ENCODE measurements at places on chromosomes 7 and 10.

GRCh38 chr10:22427101-22427500 is 81.8 kb downstream of the SPAG6 start:
- DNase-seq = no peak

GRCh38 chr10:78964952-78965633 is 103.7 kb upstream of the ZMIZ1 start:
- DNase-seq = no peak

DNA sequence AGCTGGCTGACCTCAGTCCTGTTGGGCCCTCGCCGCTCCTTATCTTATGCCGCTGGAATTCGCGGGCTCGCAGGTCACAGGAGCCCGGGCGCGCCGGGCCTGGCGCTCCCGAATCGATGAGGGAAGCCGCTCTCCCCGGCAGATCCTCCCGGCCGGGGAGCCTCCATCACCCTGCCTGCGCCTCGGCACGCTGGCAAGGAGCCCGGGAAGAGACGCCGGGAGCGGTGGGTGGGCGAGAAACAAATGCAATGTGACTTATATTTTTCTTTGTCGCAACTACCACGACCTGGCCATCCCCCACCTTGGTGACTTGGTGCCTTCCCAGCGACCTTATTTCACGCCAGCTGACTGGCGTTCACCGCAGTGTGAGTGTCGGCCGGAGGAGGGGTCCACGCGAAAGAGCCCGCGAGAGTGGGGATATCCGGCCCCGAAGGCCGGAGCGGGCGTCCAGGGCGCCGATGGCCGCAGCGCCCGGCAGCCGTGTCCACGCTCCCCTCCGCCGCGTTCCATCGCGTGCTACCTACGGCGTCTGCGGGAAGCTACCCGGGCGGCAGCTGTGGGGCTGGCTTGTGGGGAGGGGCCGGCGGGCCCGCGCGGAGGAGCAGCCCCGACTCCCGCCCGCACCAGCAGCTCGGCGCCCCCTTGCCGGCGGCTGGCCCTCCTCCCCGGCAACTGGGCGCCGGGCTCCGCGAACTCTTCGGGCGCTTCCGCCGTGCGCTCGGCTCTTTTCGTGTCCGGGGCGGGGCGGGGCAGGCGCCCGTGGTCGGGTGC is 494 bp upstream of the BMPR1A start:
- DNase-seq = peak; percentile 91

DNA sequence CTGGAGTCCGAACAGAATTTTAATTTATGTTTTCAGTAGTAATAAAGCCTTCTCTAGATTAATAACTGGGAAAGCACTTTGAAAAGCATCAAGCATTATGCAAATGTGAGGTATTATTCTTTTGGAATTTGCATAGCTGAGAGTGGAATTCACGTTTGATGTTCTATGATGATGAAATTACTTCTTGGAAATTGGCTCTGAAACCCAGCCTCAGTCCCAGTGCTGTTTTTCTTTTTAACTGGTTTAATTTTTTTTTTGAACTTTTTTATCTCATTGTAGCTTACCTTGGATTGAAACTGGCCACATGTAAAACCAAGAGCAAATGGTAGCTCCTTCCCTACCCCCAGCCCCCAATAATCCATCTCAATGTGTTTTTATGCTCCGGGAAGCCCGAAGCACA is 1.2 kb downstream of the TBXAS1 start:
- no peak for DNase-seq

DNA sequence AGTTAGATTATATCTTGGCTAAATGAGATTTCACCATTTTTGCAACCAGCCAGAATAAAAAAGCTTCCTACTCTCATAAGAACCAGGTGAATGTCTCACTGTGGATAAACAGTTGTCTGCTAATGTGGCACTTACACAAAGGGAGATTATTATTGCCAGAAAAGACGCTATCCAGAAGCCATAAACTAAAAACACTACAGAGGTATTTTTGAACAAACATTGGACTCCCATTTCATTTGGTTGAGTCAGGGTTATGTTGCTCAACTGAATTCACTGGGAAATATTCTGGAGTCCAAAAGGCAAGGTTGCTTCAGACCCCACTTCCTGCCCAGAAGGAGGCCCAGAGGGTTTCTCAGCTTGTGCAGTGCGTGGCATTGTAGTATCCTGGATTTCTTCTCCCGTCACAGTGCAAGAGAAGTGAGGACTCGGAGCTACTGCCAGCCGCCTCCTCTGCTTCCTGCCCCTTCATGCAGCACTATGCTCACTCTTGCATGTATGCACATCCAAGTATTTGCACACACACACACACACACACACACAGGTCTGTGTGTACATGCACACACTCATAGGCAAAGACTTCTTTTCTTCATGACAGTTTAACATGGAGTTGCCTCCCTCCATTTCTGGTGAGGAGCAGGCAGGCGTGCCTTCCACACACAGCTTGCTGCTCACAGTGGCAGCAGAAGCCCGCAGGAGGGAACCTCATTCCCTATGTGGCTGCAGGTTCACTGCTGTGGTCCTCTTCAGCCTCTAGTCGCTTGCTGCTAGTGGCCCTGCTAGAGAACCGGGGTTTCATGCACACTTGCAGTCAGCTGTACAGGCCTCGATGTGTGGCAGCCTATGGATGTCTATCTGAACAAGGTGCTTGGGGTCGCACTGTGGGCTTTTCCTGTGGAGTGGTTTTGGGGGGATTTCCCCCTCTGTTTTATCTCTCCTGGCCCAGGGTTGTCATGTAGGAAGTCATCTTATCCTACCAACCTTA is 10.1 kb downstream of the DENND10 start:
- no peak for DNase-seq

DNA sequence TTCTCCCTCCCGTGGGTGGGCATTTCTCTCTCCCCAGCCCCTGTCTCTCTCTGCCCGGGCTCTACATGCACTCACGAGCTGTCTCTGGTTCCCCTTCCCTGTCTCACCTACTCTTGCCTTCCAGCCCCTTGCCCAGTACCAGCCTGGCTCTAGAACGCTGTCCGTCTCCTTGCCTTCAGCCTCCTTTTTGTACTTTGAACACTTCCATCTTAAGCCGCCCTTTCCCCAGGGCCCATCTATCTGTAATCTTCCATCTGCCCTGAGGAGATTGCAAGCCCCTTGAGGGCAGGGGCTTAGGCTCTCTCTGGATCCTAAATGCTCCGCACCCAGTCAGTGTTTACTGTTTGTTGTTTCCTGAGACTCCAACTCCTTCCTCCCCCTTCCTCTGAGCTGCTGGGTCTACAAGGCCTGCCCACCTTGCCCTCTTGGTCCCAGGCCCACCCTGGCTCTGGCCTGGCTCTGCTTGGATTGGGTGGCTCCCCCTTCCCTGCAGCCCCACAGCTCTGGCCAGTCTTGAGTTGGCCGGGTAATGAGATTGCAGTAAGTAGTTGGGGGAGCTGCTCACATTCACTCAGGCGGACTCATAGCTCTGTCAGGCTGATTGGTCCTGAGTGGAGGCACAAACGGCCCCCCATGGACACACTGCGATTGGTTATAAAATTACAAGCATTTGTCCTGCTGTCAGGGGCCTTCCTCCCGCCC is 28.3 kb downstream of the POLL start:
- DNase-seq = no peak

DNA sequence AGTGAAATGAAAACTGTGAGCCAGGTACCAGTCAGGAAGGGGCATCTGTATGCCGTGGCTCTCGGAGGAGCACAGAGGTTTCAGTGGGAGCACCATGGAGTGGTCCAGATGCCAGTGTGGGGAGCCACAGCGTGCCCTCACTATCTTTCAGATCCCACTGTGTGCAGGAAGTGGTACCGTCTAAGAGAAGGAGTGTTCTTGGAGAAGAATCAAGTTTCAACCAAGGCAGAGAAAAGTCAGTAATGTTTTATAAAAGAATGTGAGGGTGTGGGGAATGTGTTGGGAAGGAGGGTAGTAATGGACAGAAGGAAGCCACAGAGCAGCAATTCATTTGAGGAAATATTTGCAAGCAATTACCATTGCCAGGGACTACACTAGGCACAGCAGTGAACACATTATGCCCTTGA is 35.6 kb downstream of the PRKAR2B start:
- no peak for DNase-seq

DNA sequence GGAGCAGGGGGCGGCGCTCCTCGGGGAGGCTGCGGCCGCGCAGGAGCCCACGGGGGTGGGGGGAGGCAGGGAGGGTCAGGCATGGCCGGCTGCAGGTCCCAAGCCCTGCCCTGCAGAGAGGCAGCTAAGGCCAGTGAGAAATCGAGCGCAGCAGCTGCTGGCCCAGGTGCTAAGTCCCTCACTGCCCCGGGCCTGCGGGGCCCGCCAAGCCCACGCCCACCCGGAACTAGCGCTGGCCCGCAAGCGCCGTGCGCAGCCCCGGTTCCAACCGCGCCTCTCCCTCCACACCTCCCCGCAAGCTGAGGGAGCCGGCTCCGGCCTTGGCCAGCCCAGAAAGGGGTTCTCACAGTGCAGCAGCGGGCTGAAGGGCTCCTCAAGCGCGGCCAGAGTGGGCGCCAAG is 28.3 kb upstream of the TES start:
- no peak for DNase-seq

DNA sequence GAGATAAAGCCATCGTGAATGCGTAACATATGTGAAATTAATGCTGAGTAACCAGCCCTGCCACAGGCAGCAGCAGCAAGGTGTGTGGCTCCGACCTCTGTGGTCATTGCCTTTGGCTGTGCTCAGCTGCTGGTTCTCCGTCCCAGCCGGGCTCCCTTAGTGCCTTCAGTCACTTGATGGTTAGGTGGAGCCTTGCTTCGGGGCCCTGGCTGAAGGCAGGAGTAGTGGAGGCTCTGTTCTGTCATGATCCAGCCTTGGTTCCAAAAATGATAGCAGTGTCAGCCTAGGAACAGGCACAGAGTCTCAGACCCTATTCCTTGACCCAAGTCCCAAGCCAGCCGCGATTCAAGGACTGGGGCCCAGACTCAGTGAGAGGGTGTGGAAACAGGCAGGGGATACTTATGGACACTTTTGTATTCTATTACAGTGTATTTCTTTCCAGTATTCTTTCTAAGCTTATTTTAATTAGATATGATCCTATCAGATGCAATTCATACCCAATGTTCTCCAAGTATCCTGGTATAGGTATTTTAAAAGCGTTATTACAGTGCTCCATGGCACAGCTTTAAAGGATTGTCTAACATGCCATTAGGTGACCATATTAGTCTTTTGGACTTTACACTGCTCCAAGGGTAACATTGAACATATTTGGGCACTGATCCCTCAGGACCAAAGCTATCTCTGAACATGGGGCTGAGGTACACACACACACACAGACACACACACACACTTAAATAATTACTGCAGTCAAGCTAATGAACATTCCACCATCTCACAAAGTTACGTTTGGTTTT is 9.0 kb downstream of the SCART1 start:
- peak; percentile 62 for DNase-seq

GRCh38 chr7:19305698-19306097 is 160.5 kb upstream of the FERD3L start:
- no peak for DNase-seq

- DNase-seq = no peak
Observed at GRCh38 chr7:107697321-107698049, 36.9 kb downstream of the SLC26A4 start.

DNA sequence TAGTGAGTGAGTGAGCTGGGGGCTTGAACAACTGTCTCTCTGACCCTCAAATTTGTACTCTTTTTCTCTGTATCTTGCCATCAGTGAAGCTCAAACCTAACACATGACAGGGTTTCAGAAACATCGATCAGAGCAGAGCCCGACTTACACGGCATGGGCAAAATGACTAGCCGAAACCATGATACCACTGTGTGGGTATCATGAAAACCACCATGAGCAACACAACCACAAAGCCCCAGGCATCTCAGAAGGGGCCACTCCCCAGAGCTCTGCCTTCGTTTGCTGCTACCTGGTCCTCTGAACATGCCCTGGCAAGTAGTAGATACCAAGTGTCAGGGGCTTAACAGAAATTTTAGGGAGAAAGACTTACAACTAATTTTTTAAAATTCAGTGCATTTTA is 308.5 kb downstream of the WDR11 start:
- DNase-seq = no peak

DNA sequence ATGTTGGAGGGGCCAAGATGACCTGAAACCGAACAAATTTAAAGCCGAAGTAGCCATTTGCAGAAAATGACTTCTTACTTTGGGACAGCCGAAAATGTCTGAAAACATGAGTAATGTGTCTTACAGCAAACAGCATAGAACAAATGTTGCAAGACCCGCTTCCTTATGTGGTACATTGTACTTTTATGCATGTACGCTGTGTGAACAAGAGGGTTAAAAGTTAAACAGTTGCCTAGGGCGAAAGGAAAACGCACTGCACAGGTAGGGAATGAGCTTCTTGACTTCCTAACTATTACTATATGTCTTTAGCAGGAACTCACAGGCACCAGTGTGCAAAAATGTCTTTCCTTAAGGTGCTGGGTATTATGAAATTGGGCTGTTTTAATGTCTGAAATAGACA is 303.5 kb upstream of the MGMT start:
- no peak for DNase-seq

- no peak for DNase-seq
Observed at GRCh38 chr10:122729126-122729525, 29.5 kb upstream of the C10orf120 start.

GRCh38 chr7:87116315-87116714 is 35.9 kb upstream of the DMTF1 start:
- no peak for DNase-seq

DNA sequence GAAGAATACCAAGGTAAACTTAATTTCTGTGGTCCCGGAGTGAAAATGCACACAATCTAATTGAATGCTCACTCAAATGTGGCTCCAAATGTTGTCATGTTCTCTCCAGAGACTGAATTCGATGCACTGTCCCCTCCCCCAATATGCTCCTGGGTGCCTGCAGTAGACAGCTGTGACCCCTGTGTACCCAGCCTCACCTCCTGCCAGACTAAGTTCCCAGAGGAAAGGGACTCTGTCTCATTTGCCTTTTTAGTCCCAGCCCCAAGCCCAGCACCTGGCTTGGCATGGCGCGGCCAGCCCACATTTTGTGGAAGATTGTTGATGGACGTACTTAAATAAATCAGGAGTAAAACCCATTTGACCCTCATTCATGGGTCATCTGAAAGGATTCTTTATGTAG is 21.8 kb upstream of the FIGNL1 start:
- no peak for DNase-seq

GRCh38 chr7:142391191-142391992 is 133.5 kb upstream of the PRSS58 start:
- no peak for DNase-seq

DNA sequence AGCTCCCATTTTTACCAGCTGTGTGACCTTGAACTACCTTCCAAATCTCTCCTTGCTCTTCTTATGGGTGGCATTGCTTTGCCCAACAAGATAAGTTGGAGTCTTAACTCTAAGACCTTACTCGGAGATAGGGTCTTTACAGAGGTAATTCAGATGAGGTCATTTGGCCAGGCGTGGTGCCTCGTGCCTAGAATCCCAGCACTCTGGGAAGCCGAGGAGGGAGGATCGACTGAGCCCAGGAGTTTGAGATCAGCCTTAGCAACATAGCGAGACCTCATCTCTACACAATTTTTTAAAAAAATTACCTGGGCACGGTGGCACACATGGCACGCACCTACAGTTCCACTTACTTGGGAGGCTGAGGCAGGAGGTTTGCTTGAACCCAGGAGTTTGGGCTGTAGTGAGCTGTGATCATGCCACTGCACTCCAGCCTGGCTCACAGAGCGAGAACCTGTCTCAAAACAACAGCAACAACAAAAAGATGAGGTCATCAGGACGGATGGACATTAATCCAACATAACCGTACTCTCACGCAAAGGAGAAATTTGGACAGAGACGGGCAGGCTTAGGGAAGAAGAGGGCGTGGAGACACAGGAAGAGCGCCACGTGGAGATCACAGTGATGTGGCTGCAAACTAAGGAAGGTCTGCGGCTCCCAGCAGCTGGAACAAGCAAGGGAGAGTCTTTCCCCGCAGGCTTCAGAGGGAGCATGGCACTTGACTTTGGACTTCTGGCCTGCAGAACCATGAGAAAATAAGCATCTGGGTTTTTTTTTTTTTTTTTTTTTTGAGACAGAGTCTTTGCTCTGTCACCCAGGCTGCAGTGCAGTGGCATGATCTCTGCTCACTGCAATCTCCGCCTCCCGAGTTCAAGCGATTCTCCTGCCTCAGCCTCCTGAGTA is 122.3 kb upstream of the CARD11 start:
- no peak for DNase-seq
